SIG-M5 (cell line): ENCODE measurements at places on chromosomes 5 and 9.

DNA sequence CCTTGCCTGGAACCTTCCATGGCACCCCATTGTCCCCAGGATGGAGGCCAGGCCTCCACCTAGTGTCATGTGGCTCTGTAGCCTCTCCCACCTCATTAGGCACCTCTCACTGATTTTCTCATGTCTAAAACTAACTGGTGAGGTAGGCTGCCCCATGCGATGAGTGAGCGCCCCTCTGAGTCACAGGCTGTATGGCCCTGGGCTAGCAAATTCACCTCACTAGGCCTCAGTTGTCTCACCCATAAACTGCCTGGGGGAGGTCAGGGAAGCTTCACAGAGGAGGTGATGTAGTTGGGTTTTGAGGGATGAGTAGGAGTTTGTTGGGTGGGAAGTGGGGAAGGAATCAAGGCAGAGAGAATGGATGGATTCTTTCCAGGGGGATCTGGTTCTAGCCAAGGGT lies 8.8 kb downstream of the RXRA start:
- DNase-seq, result no peak

DNA sequence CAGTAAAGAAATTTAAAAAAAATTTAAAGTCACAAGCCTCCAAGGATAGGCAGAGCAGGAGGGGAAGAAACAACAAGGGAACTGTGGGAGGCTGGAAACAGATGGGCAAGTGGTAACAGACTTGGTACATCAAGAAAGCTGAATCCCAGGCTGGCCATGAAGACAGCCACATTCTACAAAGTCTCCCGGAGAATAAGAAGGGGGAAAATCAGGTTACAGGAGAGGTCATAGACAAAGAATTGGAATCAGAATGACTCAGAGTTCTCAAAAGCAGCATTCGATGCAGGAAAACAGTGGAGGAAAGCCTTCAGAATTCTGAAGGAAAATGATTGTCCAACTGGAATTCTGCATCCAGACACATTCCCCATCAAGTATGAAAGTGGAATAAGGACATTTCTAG lies 129.7 kb downstream of the ADAMTS2 start:
- DNase-seq, result no peak

DNA sequence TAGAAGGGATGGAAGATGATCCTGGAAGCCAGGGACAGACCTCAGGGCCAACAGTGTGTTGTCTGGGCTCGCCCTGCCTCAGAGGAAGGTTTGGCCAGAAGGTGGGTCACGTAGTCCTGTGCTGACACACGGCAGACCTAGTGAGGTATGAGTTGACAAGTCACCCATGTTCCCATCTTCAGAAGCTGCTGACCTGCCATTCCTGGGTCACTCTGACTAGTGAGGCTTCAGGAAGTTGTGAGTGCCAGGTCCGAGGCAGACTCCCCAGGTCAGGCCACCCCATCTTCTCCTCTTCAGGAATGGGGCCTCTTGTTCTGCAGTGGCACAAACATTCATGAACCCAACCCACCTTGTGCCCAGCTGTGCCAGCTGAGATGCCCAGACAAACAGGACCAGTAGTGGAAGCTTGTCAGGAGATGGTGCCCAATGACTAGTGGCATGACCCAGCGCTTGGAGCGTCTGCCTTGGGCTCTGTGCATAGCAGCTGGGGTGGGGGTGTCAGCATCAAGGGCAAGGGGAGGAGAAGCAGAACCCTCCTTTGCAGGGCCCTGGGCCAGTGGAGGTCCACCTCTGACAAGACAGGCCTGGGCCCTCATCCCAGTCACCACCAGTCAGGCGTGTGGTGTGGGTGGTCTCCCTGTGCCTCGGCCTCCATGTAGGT lies 16.8 kb upstream of the ANGPTL2 start:
- no peak for DNase-seq

DNA sequence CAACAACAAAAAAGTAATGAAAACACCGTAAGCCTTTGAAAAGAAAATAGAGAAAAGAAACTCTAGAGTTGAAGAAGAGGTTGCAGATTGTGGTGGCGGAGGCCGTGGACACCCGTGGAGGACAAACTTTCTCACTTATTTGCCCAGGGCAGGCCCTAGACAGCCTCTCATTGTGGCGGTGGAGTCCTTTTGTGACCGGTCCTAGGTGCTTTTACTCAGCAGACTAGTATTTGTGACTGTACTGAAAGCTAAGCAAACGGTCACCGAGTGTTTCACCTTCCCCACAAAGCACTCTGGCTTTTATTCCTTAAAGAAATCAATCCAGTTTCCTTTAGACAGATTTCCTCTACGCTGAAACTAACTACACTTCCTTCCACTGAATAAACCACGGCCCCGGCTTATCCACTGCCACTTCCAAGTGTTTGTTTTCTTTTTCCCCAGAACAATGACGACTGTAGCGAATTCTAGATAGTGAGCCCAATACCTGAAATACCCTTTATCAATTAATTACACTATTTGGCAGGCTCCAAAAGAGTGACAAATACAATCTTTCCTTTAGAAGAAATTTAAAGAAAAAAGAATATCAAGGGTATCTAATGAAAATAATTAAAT lies 210.2 kb upstream of the TARS1 start:
- DNase-seq, result no peak
